ENCODE measurements at places on chromosomes 4 and X.

- no peak for DNase-seq
Observed at GRCh38 chr4:186449954-186450353, 105.4 kb downstream of the MTNR1A start.

DNA sequence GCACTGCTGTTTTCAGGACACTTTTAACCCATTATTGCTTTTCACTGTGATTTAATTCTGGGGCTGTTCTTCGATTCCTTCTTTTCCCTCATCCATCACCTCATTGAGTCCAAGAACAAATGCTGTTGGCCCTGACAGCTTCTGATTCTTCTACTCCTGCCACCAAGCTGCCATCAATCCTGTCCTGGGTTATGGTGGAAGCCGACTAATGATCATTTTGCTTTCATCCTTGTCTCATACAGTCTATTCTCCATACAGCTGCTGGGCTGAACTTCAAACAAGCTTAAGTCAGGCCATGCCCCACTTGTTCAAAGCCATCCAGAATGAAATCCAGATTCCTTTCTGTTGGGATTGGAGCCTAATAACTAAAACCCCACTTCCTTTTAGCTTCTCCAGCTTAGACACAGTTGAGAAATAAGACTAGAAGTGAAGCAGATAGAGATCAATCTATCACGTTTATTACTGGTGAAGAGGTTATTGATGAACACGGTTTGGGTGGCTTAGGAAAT, 161.9 kb downstream of the STK32B start:
- no peak for DNase-seq

DNA sequence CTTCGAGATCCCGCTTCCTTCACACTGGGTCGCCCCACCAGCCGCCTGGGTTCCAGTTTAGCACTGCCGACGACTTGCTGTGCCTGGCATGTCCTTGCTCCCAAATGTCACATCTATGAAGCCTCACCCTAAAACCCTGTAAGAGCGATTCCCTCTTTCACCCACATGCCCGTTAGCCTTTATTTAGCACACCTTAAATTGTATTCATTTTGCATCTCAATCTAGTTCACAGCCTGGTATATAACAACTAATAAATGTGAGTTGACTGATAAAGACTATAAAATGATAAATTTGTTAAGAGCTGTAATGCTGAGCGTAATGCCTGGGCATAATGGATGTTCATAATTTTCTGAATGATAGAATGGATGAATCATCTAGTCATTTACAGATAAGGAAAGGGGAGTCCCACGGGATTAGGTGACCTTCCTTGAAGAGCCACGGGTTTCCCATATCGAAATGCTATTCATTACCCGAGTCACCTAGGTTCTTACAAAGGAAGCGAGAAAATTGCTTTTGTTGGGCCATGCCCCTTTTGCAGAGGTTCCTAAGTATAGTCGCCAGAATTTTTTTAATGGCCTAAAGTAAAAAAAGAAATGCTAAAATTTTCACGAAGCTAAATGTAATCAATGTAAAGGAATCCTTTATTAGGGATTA, 1.1 kb upstream of the AP1S2 start:
- DNase-seq, result no peak

- no peak for DNase-seq
Observed at GRCh38 chr4:182944484-182945213, 27.5 kb upstream of the DCTD start.

GRCh38 chrX:150542846-150543229, 25.6 kb upstream of the MTM1 start:
- no peak for DNase-seq

GRCh38 chr4:138650929-138651448, 364.6 kb upstream of the NOCT start:
- no peak for DNase-seq

GRCh38 chrX:113059714-113060113, 219.1 kb upstream of the AMOT start:
- DNase-seq, result no peak

Measured in Ammon's horn (tissue), 1 donor.